ENCODE measurements at places on chromosomes 2 and 18. TPM values are rescaled to one million over a fixed set of nuclear protein-coding genes. Genes with fewer than 3 reads are reported as not detected.
A peak's percentile ranks its signal among the peaks of the same experiment; 100 is the strongest.

DNA sequence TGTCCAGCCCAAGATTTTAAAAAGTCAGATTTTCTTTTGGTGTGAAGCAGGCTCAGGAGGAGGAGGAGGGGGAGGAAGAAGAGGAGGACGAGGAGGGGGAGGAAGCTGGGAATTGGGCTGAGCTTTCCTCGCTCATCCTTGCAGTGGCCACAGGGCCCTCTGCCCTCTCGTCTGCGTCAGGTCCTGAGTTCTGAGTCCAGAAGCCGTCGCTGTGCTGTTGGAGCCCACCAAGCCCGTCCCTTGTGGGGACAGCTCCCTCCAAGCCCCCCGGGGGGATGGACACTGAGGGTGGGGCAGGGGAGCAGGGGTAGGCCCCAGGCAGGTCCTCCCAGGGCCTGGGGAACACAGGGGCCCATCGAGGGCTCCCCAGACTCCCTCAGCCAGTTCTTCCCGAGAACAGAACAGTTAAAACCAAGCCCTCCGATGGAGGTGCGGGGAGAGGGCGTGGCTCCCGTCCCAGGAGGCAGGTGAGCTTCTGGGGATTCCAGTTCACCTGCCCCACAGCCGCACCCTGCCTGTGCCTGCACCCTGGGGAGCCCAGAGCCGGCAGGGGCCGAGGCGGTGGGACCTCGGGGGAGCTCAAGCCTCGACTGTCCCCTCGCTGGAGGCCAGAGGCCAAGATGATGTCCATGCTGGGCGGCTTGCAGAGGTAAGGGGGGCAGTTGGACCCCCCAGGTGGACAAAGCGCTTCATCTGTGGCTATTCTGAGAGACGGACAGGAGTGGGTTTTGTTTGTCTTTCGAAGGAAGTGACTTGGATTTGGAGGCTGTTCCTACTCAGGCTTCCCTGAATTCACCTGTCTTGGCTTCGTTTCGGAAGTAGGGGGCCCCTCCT, at the start of gene GAL3ST2:
GAL3ST2 (plus strand) TSS at position 487 of the 834 bp plus-strand sequence; CDS start at position 621, 134 bp downstream.
- no peaks in the 10 kb centered on the region for H3K36me3 ChIP-seq
- DNase-seq = no peak
- H3K4me3 ChIP-seq = no peak within 1 kb of the TSS
- no peaks in the 10 kb centered on the region for H3K4me1 ChIP-seq
- no peak within 1 kb of the TSS for H3K27ac ChIP-seq
- peaks cover 4% of the 10 kb centered on the region for H3K27me3 ChIP-seq

DNA sequence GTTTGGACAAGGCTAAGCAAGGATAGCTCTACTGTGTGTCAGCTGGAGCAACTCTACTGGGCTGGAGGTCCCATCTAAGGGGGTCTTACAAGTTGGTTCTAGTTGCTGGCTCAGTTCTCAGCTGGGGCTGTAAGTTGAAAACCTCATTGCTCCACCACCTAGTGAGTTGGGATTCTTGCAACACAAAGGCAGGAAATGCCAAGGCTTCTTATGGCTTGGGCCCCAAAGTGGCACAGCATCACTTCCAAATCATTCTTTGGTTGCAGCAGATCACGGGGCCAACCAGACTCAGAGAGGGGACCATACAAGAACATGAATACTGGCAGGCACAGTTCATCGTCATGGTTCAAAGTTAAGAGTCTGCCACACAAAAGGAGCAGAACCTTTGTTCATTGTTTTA, 332.7 kb downstream of the LRRTM1 start:
- H3K4me3 ChIP-seq = no peak overlapping the region
- H3K4me1 ChIP-seq = no peaks in the 10 kb centered on the region
- no peak for DNase-seq
- H3K27ac ChIP-seq = no peak overlapping the region

DNA sequence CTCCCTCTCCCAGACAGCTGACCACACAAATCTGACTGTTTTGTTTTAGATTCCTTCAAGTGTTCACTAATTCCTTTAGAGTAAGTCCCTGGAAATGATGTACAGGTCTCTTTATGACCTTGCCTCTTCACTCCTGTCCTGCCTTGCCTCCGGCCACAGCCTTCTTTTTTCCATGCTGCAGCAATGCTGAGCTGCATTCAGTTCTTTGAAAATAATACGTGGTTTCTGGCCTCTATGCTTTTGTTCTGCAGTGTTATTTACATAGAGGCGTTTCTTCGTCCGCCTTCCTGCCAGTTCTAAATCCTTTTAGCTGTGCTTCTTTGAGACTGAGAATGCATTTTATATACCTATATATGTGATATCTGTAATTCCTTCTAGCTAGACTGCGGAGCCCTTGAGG, 87.2 kb downstream of the PPP1R1C start:
- H3K27ac ChIP-seq = no peak overlapping the region
- H3K4me3 ChIP-seq = no peak overlapping the region
- no peaks in the 10 kb centered on the region for H3K4me1 ChIP-seq
- H3K27me3 ChIP-seq = no peaks in the 10 kb centered on the region
- H3K36me3 ChIP-seq = no peaks in the 10 kb centered on the region

DNA sequence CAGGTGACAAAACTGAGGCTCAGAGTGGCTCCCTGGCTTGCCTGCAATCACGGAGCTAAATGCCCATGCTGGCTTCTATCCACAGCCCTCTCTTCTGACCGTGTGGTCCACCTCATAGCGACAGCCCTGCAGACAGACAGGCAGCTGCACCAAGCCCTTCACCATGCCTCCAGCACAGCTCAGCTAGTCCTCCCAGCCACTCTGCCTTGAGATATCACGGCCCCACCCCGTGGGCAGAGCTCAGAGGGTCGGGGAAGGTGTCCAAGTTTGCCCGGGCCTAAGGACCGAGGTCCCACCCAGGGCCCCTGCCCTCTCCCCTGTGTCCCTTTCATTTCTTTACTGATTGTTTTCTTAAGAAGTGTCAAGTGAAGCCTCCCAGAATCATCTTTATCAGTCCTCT, 128.2 kb upstream of the GLI2 start:
- no peak for DNase-seq
- H3K27ac ChIP-seq = no peak overlapping the region
- H3K27me3 ChIP-seq = no peaks in the 10 kb centered on the region
- H3K4me3 ChIP-seq = no peak overlapping the region
- H3K36me3 ChIP-seq = no peaks in the 10 kb centered on the region
- H3K4me1 ChIP-seq = no peaks in the 10 kb centered on the region

DNA sequence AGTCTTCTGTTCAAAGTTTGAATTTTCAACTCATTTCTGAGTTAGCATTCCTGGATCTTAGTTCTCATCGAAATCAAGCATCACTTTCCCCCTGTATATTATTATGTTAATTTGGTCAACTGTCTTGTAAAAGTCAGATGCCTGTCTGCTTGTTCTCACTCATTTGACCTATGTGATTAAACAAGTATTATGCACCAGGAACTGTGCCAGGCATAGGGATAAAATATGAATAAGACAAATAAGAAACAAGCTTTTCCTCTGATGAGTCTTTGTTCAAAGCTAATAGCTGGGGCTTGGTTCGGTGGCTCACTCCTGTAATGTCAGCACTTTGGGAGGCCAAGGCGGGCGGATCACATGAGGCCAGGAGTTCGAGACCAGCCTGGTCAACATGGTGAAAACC, 19.7 kb upstream of the EMILIN2 start:
- DNase-seq = no peak
- H3K4me3 ChIP-seq = no peak overlapping the region
- H3K27ac ChIP-seq = peak overlapping the region; percentile 78
- H3K27me3 ChIP-seq = no peaks in the 10 kb centered on the region
- no peaks in the 10 kb centered on the region for H3K36me3 ChIP-seq
- no peaks in the 10 kb centered on the region for H3K4me1 ChIP-seq

- no peaks in the 10 kb centered on the region for H3K4me1 ChIP-seq
- H3K36me3 ChIP-seq = no peaks in the 10 kb centered on the region
- DNase-seq = no peak
- no peak overlapping the region for H3K27ac ChIP-seq
- H3K27me3 ChIP-seq = no peaks in the 10 kb centered on the region
These were observed 31.6 kb upstream of the GPR155 start for GRCh38 chr2:174518395-174518794.

DNA sequence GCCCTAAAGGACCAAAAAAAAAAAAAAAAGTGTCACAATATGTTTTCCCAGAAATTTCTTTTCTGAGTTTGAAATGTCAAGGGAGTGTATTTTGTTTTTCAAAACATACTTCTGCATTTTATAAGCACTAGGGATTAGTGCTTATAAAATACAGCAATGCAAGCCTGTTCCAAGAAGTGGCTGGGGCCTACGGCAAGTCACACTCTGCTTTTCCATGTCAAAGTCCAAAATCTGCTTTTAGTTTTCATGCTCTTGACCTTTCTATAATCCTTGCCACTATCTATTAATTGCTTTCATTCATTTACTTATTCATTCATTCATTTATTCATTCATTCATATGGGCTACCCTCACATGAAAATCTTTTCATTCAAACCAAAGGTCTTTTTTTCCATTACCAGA, 100.1 kb upstream of the UXS1 start:
- no peaks in the 10 kb centered on the region for H3K36me3 ChIP-seq
- H3K27ac ChIP-seq = no peak overlapping the region
- no peaks in the 10 kb centered on the region for H3K4me1 ChIP-seq
- no peak for DNase-seq
- H3K27me3 ChIP-seq = no peaks in the 10 kb centered on the region

DNA sequence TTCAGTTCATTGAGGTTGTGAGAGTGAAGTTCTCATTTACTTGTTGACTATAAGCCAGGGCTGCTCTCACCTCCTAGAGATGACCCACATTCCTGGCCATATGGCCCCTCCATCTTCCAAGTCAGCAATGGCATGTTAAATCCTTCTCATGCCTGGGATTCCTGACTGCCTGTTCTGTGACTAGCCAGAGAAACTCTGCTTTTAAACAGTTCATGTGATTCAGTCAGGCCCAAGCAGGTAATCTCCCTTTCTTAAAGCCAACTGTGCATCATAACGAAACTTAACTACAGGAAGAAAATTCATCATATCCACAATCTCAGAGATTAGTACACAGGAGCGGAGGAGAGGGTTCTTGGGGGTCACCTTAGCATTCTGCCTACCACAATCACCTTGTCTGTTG, 11.5 kb downstream of the DPP4 start:
- no peaks in the 10 kb centered on the region for H3K4me1 ChIP-seq
- no peak for DNase-seq
- no peaks in the 10 kb centered on the region for H3K36me3 ChIP-seq

DNA sequence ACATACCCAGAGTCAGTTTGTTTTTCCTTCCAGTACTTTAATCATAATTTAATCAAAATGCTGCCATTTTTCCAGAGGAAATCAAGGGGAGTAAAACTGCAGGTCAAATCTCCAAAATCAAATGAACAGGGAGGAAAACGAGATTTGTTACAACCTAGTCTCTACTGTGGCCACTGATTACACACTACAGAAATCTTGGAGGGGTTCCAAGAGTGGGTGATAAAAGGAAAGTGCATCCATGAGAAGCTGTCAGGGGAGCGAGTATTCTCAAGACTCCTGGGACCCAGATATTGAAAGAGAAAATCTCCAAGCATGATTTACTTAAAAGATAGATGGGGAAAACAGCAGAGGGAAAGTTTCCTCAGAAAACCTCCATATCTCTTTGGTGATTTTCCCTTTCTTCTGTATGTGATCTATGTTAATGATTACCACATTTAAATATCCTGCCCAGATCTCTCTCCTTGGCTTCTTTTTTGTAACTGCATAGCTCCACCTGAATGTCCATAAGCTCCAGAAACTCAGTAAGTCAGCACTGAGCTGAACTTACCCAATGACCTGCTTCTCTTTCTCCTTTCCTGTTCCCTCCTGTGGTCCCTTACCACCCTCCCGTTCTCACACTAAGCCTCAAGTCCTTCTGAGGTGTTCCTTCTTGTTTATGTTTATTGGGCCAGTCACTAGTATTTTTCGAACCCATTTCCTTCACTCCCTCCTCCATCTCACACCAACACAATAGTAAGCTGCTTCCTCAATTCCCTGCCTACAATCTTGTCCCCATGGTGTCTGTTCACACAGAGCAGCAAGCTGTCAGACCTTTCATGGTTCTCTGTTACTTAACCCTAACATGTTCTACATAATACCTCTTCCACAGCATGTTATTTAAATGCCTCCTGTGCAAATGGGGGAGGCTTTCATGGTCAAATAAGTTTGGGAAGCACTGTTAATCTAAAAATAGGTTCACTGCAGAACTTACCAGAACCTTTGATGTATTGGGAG, 73.9 kb upstream of the TWSG1 start:
- no peaks in the 10 kb centered on the region for H3K4me1 ChIP-seq
- H3K36me3 ChIP-seq = no peaks in the 10 kb centered on the region
- DNase-seq = no peak
- H3K27me3 ChIP-seq = no peaks in the 10 kb centered on the region
- H3K4me3 ChIP-seq = no peak overlapping the region
- no peak overlapping the region for H3K27ac ChIP-seq

GRCh38 chr2:186695081-186695756, 1.4 kb downstream of the FAM171B start:
- peak overlapping the region; percentile 52 for H3K4me3 ChIP-seq
- H3K4me1 ChIP-seq = no peaks in the 10 kb centered on the region
- DNase-seq = no peak
- H3K36me3 ChIP-seq = no peaks in the 10 kb centered on the region
- H3K27ac ChIP-seq = peak overlapping the region; percentile 76
- no peaks in the 10 kb centered on the region for H3K27me3 ChIP-seq

DNA sequence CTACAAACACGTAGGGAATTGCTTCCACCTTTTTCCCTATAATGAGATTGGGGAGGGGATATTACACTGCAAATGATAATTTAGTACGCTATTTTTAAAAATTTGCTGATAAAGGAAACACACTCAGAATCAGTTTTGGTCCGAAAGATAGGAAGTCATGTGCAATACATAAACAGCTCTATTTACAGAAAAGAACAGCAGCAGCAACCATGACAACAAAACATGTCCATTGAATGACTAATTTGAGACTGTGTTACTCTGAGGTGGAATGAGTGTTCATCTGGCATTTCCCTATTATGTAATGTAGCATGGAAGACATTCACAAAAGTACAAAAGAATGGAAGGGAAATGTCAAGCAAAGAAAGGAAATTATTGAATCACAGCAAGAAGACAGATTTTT, 337.2 kb downstream of the NBAS start:
- no peak overlapping the region for H3K4me3 ChIP-seq
- DNase-seq = no peak
- no peaks in the 10 kb centered on the region for H3K27me3 ChIP-seq
- no peaks in the 10 kb centered on the region for H3K4me1 ChIP-seq
- H3K27ac ChIP-seq = no peak overlapping the region
- no peaks in the 10 kb centered on the region for H3K36me3 ChIP-seq

DNA sequence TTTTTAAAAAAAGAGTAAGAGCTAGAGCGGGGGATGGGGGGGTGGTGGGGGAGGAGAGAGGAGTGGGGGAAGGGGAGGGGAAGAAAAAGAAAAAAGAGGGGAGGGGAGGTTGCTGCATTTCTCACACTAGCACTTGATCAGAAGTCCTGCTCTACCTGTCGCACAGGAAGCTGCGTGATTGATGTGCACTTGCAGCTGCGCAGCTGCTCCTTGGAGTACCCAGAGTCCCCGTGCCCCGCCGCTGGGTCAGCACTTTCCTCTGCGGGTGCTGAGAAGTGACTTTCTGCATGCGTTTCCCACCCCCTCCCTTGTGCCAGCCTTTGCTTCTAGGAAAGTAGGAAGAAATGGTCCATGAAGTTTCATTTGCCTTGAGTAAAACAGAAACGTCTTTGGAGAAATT, 297.3 kb downstream of the ETAA1 start:
- no peaks in the 10 kb centered on the region for H3K27me3 ChIP-seq
- H3K36me3 ChIP-seq = no peaks in the 10 kb centered on the region
- no peak for DNase-seq

- H3K27me3 ChIP-seq = no peaks in the 10 kb centered on the region
- no peaks in the 10 kb centered on the region for H3K4me1 ChIP-seq
- no peak overlapping the region for H3K4me3 ChIP-seq
- no peak overlapping the region for H3K27ac ChIP-seq
- no peaks in the 10 kb centered on the region for H3K36me3 ChIP-seq
These were observed 3.7 kb upstream of the TGFA start for GRCh38 chr2:70557171-70557838.

The SH3RF3 gene
- total RNA-seq = 10.2 TPM

The MARCHF4 gene
- 0.07 TPM for total RNA-seq

The KCNJ3 gene
- 0.69 TPM for total RNA-seq

The IL1R2 gene
- total RNA-seq = 8.2 TPM
